NCI-H524 (cell line): ENCODE measurements at places on chromosomes 12 and 14.

GRCh38 chr14:103380719-103381377 lies 4.4 kb upstream of the MARK3 start:
- DNase-seq: no peak

DNA sequence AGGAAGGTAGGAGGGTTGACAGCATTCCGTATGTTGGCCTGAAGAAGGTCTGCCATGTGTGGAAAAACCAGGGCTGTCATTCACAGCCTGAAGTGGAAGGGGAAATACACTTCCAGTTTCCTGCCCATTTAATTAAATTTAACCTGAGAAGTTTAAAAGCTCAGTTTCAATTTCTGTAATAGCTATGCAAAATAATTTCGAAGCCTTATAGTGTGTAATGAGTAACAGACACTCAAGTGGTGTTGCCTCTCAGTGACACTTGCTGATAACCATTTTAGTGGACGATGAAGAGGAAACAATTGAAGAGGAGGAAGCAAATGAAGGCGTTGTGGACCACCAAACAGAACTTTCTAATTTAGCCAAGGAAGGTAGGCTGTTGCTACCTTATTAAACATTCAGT lies 44.8 kb downstream of the EP400 start:
- DNase-seq: no peak

- peak; percentile 49 for DNase-seq
Measured at GRCh38 chr14:54572316-54572715, 5.4 kb downstream of the SAMD4A start.

GRCh38 chr14:45083617-45083975 lies 320 bp upstream of the PRPF39 start:
- no peak for DNase-seq

- peak; percentile 32 for DNase-seq
Measured at GRCh38 chr14:99753225-99754140, 39.7 kb upstream of the EML1 start.

GRCh38 chr14:99432485-99432884 lies 48.2 kb downstream of the SETD3 start:
- no peak for DNase-seq

- DNase-seq: no peak
Measured at GRCh38 chr12:104689635-104690034, 232.9 kb downstream of the CHST11 start.

- no peak for DNase-seq
Measured at GRCh38 chr14:69355154-69355597, 42.9 kb downstream of the ERH start.

- DNase-seq: peak; percentile 81
Measured at GRCh38 chr12:105083551-105084105, 630 bp downstream of the ALDH1L2 start.

GRCh38 chr14:103188810-103189480 lies 65.7 kb downstream of the TNFAIP2 start:
- DNase-seq: no peak

DNA sequence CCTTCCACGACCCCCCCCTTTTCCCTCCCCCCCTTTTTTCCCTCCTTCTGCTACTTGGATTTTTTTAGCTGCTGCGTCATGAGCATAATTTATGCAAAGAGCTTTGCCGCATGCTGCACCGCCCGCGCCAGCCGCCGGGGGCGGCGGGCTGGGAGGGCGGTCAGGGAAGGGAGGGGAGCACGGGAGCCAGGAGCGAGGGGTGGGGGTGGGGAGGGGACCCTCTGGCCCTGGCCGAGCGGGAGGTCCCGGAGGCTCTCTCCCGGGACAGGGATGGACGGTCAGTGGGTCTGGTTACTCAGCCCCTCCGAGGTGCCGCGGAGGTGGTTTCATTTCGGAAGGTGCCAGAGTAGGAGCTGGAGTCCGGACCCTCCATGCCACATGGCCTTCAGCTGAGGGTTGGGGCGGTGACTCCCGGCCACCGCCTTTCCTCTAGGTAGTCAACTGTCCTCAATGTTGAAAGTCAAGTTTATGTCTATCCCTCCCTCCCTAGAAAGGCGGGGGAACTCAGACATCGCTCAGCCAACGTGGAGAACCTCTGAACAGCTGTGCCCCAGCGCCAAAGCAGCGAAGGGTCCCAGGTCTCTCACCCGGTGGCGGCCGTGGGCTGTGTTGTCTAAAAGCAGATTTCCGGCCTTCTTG lies at the start of gene POU6F1:
POU6F1 (minus strand) TSS at position 95 of the 639 bp plus-strand sequence. CDS start 11,226 bp downstream, outside the sequence.
- peak; percentile 59 for DNase-seq

DNA sequence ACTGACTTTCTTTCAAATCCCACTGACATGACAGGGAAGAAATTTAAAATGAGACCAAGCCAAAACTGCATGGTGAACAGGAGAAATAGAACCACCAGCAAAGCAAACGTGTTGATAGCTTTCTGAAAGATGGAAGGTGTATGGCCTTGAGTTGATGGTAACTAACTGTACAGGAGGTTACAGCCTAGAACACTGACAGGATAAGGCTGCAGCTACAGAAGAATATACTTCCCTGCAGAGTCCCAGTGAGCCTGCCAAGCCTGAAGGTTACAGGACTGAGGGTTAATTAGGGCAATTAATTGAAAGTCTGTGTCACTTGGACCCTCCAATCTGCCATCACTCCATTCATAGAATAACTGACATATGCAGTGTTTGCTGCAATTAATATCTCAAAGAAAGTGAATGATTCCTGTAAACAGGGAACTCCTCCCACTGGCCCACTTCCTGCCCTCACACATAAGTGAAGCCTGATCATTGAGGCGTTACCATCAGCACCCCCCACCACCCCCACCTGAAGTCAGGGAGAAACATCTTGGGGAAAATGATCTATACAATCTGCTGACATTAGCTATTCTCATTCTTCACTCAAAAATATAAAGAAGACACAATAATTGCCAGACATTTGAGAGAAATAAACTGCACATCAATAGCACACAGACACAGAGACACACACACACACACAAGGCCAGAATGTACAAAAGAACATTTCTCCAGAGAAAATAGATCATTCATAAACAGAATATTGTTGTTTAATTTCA lies 73.4 kb downstream of the GTF2A1 start:
- DNase-seq: peak; percentile 18

- DNase-seq: no peak
Measured at GRCh38 chr12:52942066-52942900, 6.6 kb upstream of the KRT18 start.

GRCh38 chr14:48537600-48537999 lies 862.2 kb upstream of the MDGA2 start:
- no peak for DNase-seq

DNA sequence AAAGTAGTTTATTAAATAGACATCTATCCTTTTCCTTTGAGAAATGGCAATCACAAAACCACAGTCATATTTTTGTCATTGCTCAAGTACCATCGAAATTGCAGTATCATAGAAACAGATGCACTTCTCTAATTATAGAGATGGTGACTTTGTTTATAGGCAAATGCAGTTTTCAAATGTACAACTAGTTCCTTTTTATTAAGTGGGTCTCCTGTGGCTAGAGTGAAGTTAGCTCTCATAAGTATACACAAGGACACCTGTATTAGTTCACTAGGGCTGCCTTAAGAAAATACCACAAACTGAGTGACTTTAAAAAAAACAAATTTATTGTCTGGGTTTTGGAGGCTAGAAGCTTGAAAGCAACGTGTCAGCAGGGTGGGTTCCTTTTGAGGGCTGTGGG lies 62.8 kb downstream of the OTOGL start:
- no peak for DNase-seq

GRCh38 chr14:98580131-98580678 lies 691.8 kb downstream of the BCL11B start:
- no peak for DNase-seq

- DNase-seq: no peak
Measured at GRCh38 chr12:43692064-43692463, 66.5 kb downstream of the PUS7L start.

DNA sequence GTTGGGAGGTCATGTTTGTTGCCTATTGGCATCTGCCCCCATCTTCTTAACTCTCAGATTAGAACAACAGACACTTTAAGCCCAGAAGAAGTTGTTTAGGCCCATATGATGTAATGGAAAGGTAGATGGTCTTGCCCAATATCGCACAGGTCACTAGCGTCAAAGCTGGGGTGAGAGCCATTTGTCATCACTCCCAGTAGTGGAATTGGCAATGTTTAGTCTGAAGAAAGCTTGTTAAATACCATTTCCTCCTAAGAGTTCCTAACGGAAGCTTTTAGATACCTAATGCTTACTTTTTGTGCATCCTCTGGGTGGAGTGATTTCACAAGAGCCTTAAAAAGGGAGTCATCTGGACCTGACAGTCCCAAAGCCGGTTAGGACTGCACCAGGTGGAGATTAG lies 125.4 kb downstream of the DACT1 start:
- DNase-seq: no peak

DNA sequence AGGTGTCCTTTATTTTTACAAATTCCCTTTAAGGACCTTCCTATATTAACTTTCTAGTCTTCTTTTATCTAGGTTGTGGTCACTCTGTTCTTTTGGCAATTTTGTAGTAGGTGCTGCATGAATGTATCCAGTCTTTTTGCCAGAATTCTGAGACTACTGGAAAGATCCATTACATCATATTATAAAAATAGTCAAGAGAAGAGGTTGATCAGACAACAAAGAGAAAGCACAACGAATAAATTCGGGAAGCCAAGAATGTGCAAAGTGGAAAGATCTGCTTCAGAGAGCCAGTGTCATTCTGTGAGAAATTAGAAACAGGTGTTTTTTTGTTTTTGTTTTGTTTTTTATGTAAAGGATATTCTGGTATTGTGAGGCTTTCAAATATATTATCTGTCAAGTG lies 15.8 kb upstream of the SLC16A7 start:
- DNase-seq: no peak

GRCh38 chr14:55752580-55753390 lies 172.8 kb downstream of the KTN1 start:
- DNase-seq: no peak

- no peak for DNase-seq
Measured at GRCh38 chr12:72511498-72511897, 239.3 kb downstream of the TRHDE start.

DNA sequence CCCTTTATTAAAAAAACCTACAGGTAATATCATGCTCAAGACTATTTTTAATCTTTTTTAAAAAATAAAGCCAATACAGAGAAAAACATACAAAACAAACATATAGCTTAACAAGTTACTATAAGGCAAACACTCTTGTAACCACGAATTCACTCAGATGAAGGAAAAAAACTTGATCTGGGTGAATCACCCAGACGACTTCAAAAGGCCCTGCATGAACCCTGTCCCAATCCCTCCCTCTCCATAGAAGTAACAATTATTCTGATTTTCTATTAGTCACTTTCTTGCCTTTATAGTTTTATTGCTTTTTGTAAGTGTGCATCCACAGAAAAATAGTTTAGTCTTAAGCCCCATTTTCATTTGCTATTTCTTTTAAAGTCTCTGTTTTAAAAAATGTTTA lies 72.6 kb downstream of the LRP6 start:
- no peak for DNase-seq
